Naive B cell (primary cell): ENCODE measurements at places on chromosomes 7 and 10. TPM values are rescaled to one million over a fixed set of nuclear protein-coding genes. Genes with fewer than 3 reads are reported as not detected.
A peak's percentile ranks its signal among the peaks of the same experiment; 100 is the strongest.

- DNase-seq, result peak; percentile 33
Observed at GRCh38 chr10:103769176-103769575, 86.2 kb downstream of the SH3PXD2A start.

GRCh38 chr7:139588632-139589031 is 65.1 kb downstream of the CLEC2L start:
- DNase-seq, result no peak

GRCh38 chr7:45053941-45054340 is 34.8 kb downstream of the NACAD start:
- no peak for DNase-seq

DNA sequence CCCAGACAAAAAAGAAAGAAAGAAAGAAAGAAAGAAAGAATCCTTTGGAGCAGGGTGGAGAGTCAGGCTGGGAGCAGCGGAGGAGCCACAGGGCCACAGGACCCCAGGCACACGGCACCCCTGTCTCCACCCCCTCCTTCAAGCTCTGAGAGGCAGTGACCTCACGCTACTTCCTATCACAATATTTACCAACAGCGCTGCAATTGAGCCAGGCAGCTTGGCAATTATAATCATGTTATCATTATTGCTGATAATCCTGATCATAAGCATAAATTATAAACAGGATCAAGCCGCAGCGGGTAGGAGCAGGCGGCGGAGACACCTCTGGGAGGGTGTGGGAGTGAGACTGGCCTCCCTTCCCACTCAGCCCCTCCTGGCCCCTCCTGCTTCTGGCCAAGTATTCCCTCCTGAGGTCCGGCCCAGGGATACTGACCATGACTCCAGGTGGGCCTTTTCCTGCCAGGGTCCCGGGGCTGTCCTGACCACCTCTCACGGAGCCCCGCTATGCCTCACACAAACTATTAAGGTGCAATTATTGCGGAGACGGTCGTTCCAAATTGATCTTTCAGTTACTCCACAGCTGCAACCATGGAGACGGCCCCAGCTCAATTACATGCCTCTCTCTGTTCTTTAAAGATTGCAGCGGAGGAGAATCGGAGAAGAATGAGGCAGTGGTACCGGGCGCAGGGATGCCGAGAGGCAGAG is 10.0 kb upstream of the GTF2IRD1 start:
- DNase-seq, result no peak

- no peak for DNase-seq
Observed at GRCh38 chr7:99433158-99433557, 5.4 kb downstream of the PTCD1 start.

DNA sequence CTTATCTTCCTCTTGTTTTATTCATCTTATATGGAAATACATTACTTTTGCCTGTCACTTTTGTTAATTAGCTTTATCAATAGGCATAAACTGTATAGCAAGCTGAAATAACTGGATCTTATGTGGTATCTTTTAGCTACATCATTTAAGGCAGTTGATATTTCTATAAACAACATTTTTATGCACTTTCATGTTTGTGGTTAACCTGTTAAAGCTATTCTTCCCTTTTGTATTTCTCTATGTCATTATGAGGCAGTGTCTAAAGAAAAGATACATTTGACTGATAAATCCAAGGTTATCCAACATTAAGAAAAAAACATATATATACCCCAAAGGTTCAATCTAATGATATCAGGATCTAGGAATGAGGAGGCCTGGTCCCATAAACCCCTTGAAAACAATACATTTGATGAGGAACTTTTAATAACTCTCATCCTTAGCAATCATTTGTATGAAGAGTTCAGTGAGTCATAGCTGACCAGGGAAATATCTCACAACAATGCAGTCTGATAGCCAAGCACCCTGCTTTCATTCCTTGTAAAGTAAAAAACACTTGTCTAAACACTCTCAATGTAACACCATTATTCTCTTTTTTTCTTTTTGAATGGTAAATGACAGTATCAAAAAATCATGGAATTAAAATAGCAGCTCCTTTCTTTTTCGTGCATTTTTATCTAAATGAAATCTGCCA is 300.9 kb downstream of the NEBL start:
- DNase-seq, result no peak

DNA sequence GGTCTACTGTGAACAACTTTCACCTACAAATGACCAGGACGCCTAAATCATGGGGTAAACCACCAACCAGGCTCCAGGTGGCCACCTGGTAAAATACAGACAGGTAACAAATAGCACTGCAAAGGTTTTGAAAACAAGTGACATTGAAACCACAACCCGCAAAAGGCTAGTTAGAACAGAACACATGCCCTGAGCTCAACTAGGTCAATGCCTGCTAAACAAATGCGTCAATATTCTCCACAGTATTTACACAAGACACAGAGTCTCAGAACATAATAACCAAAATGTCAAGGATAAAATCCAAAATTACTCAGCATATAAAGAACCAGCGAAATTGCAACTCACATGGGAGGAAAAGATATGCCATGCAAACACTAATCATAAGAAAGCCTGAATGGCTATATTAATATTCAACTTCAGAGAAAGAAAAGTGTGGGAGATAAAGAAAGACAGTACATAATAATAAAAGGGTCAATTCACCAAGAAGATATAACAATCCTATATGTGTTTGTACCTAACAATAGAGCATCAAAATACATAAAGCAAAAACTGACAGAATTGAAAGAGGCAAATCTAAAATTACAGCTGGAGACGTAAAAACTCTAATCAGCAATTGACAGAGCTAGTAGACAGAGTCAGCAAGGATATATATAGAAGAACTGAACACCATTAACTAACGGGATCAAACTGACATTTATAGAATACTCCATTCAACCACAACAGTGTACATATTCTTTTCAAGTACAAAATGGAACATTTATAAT is 47.6 kb downstream of the SMURF1 start:
- DNase-seq, result no peak

DNA sequence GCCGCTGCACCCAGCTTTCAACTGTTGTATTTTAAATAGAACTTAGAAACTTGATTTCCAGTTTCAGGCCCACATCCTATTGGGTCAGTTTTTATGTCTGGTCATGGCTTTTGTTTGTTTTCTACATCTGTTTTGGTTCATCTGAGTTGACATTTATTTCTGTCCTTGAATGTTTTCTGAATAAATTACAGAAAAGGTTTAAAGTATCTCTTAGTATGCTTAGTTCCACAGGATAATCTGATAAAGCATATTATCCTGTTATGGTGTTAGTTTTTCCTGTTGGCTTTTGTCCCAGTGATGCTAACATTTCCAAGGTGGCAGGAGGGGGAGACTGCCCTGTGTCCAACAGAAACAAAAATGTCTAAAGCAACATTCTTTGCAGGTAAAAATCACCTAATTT is 733.2 kb downstream of the INHBA start:
- no peak for DNase-seq

DNA sequence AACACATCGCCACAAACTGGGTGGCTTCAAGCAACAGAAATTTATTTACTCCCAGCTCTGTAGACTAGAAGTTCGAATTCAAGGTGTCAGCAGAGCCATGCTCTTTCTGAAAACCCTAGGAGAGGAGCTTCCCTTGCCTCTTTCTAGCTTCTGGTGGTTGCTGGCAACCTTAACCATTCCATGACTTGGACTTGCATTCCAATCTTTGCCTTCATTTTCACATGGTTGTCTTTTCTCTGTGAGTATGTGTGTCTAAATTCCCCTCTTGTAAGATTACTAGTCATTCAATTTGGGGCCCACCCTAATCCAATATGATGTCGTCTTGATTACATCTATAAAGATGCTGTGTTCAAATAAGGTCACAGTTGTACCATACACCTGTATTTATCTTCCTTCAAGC is 65.9 kb upstream of the PRKG1 start:
- DNase-seq, result no peak

DNA sequence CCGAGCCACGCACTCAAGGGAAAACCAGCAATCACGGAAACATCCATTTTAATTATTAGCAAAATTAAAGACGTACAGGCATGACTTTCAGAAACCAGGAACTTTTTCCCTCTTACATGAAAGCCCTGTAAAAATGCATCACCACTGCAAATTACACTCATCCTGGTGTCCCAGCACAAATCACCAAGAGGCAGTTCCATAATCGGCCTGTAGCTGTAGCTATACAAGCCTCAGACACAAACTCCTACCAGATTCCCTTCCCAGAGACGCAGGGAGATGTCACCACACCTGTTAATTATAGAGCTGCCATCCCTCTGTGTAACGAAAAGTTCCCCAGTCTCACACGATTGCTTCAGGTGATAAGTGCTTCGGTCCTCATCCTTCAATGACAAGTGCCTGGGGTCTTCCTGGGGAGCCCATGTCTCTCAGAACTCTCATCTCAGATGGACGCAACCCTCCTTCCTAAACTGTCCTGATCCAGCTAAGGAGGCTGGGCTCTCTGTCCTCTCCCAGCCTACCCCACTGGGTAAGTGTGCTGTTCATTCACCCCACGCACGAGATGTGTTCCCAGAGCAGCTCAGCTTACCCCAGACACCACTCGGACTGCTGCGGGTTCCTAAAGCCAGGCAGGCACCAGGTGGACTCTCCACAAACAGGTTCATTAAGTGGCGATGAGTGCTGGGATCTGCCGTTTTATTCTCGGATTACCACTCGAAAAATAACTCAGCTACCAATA is 5.9 kb downstream of the FGFR2 start:
- DNase-seq, result no peak

- DNase-seq, result no peak
Observed at GRCh38 chr10:90614631-90615030, 243.2 kb downstream of the HTR7 start.

DNA sequence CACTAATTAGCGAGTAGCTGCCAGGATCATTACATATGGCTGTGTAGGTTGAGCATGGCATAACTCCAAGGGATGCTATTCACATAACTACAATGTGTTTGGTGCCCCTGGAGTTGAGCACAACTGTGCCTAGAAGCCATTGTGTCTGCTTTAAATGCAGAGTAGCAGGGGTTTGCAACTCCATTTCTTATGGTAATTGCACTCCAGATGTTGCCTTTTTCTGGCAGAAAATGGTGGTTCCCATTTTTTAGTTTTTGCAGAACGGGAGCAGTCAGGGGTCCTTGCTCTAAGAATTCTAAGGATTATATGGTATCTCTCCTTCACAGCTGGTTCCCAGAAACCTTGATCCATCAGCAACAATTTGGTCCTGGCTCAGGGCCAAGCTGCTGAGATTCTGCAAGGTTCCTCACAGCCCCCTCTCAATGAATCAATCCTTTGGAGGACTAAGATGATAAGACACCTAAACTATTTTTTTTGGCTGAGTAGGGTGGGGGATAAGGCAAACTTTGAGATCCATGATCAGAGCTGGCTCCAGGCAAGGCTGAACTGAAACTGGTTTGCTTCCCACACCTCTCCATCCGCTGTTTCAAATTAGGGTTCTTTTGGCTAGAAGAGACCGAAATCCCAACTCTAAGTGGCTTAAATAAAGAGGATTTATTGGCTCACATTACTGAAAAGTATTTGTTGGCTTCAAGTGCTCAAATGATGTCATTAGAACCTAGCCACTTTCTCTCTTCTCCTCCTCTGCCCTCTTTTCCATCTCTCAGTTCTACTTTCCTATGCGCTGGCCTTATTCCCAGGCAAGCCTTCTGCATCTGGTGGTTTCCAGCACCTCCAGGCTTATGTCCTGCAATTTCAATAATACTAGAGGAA is 97.5 kb upstream of the CCDC6 start:
- no peak for DNase-seq

- no peak for DNase-seq
Observed at GRCh38 chr7:54833001-54833467, 74.0 kb upstream of the SEC61G start.

GRCh38 chr10:46218921-46219320 is 67.9 kb upstream of the ANTXRL start:
- no peak for DNase-seq

GRCh38 chr10:61899069-61899531 is 2.4 kb upstream of the ARID5B start:
- DNase-seq, result no peak

DNA sequence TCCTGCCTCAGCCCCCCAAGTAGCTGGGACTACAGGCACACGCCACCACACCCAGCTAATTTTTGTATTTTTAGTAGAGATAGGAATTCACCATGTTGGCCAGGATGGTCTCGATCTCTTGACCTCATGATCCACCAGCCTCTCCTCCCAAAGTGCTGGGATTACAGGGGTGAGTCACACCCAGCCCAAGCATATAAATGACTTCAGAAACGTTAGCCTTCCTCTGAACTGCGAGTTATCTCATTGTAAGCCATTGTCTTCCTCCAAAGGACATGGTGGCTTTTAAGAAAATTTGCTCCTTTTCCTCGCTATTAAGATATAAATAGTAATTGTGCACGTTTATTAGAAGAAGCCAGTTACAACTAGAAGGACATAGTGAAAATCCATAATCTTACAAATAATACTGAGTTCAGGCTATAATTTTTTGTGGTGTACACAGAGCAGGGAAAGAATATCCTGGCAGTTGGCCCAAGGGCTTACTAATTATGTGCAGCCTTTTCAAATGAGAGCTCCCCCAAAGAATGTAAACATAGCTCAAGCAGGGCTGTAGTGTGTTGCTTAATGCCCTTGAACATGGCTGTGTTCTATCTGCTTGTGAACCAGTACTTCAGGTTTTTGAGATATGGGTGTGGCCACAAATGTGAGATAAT is 495.8 kb downstream of the PARD3 start:
- no peak for DNase-seq

- DNase-seq, result no peak
Observed at GRCh38 chr10:52890281-52890680, 117.7 kb upstream of the MBL2 start.

GRCh38 chr7:42372479-42372878 is 135.5 kb upstream of the GLI3 start:
- DNase-seq, result no peak

DNA sequence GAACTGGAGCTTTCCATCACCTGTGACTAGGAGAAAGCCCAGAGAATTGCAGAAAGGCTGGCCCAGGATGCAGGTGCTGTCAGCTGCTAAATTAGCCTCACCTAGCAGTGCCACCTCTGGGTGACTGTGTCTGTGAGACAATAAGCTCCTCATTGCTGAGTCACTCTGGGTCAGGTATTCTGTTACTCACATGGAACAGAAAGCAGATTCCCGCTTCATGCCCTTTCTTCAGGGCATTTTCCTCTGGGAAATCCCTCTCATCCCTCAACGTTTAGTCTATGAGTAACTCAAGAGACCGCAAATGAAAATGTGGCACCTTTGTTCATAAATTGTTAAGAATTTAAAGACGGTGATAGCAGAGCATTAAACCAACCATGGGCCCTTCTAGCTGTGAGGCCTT is 184.0 kb downstream of the ADAM12 start:
- DNase-seq, result no peak

GRCh38 chr7:91434836-91435235 is 170.6 kb downstream of the FZD1 start:
- no peak for DNase-seq

Gene SLC13A1
- not detected for polyA plus RNA-seq

Gene HDAC9
- 116 TPM for polyA plus RNA-seq

Gene PRPS1L1
- not detected for polyA plus RNA-seq

Gene MICU1
- 32.8 TPM for polyA plus RNA-seq

Gene PRTFDC1
- polyA plus RNA-seq, result not detected

Gene ANKRD26
- polyA plus RNA-seq, result 0.68 TPM

Gene PKD1L1
- polyA plus RNA-seq, result 0.05 TPM

Gene MARVELD1
- polyA plus RNA-seq, result not detected

Gene PBLD
- polyA plus RNA-seq, result 1.5 TPM

Gene AGAP9
- 0.56 TPM for polyA plus RNA-seq
